ENCODE measurements at places on chromosomes 11 and 22. TPM values are rescaled to one million over a fixed set of nuclear protein-coding genes. Genes with fewer than 3 reads are reported as not detected.

Gene RHOD
- total RNA-seq = 53.3 TPM

Gene CYTH4
- 0.56 TPM for total RNA-seq

Gene DRD2
- total RNA-seq = not detected

Gene ACR
- total RNA-seq = not detected

Gene HORMAD2
- not detected for total RNA-seq

Gene FAM180B
- not detected for total RNA-seq

Gene SPON1
- total RNA-seq = not detected

Gene PHETA2
- not detected for total RNA-seq

Gene BTBD18
- total RNA-seq = not detected

Measured in A549 treated with Mapracorat at 1 μM for 4 hours (cell line).